Dorsolateral prefrontal cortex (tissue), 122 donors: ENCODE measurements at places on chromosomes 12 and 14.
A peak's percentile ranks its signal among the peaks of the same experiment; 100 is the strongest.

DNA sequence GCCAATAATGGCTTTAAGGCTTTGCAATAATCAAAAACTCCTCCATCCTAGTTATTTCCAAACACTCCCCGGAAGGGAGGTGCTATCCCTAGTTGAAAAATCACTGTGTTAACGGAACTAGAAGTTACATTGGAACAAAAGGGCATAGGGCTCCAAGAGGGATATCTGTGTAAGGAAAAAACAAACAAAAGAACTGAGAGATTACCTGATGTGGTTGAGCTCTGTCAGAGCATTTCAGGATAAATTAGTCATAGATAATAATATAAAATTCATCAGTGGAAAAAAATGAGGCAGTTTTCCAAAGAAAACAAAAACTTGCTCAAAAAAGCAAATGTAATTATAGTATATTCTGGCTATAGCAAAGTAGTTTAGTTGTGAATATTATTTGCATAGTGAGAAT lies 27.4 kb upstream of the PAPLN start:
- DNase-seq, result no peak

DNA sequence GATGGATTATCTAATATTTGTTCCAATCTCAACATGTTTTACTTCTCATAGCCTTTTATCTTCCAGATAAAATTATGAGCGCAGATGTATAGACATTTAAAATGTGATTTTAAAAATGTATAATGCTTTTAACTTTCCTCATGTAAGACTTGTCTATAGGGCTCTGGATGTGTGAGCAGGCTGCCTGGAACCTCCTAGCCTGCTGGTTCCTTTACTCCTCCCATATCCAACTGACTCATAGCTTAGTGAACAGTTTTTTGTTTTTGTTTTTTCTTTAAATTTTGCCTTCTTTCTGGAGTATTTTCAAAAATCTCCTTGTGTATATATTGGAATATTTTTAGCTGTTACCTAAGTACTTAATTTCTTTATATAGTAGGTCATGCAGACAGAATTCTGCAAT lies 115.4 kb downstream of the PDE3A start:
- no peak for DNase-seq

- no peak for DNase-seq
These were observed 11.8 kb upstream of the POLR3B start for GRCh38 chr12:106345746-106346145.

- DNase-seq, result no peak
These were observed 572.0 kb upstream of the ATP2B1 start for GRCh38 chr12:90280564-90281058.

DNA sequence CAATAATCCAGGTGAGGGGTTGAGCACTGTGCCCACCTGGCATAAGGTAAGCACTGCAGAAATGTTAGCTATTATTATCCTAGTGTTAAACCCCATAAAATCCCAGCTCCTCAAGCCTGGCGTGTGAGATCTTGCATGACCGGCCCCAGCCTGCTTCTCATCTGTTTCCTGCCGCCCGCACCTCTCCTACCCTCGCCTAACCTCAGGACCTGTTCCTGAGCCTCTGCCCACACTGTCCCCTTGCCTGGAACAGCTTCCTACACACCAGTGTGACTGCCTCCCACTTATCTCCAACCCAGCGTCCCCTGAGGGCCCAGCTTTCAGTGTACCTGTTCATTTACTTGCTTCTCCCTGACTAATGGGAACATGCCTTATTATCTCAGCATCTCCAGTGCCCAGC lies 24.7 kb downstream of the ISCA2 start:
- no peak for DNase-seq

DNA sequence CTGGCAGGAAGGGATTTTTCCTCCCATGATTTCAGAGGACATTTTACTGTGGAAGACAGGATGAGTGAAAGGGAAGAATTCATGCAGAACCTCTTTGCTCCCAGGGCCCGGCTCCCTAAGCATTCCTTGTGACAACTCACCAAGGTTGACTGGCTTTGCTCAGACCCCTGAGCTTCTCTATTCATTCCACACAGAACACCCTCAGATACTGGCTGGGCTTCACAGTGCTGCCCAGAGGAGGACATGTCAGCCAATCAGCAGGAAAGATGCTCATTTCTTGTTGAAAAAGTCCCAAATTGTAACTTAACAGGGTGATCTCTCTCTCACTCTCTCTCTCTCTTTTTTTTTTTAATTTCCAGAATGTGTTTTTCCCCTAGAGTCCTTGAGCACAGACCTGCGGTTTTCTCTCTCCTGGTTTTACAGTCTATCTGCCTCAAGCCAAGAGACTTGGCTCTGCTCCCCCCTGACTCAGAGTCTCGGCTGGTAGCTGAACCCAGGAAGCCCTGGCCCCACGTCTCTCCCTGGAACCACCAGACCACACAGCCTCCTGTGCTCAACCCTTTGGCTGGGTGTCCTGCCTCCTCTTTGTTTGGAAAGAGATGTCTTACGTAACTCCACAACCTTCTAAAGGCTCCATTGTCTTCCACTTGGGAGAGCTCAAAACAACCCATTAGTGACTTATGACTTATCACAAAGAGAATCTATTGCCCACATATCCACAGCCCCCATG lies 43.9 kb downstream of the SSPN start:
- peak; percentile 35 for DNase-seq
